Activated naive CD4-positive, alpha-beta T cell treated with anti-CD3 and anti-CD28 coated beads, Interleukin-2, amount 50 U/mL, for 16 hours (primary cell): ENCODE measurements at places on chromosomes 7 and 10.

DNA sequence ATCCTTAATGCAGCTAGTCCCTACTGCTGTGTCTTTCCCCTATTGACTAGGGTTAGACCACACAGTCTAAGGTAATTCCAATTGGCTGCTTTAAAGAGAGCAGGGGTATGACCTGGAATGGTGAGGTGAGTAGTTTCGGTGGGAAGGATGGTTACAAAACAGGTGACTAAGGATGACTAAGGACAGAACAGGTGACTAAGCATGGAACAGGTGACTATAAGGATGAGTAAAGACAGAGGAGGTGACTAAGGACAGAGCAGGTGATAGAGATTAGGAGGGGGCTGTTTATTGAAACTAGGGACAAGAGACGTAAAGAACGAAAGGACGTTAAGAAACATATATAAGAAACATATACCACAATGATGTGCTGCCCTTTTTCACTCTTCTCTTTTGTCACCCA is 145.1 kb upstream of the TMEM106B start:
- DNase-seq = no peak

GRCh38 chr7:28381466-28381865 is 30.9 kb upstream of the CREB5 start:
- DNase-seq = no peak

- no peak for DNase-seq
Observed at GRCh38 chr7:19413443-19413965, 268.3 kb upstream of the FERD3L start.

DNA sequence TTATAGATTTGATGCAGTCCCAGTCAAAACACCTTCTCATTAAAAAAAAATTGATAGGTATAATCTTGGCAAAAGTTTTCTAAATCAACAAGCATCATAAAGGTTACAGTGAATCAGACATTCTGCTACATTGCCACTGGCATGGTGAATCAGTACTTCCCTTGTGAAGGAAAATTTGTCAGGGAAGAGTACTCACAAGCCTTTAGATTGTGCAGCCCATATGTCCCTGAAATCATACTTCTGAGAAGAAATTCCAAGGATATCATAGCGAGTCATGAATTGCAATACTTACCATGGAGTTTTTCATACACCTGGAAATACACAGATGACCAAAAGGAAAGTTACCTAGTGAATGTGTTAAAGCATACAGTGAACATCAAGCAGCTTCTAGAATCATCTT is 17.2 kb downstream of the VSTM2A start:
- DNase-seq = no peak

- no peak for DNase-seq
Observed at GRCh38 chr10:127757033-127757432, 20.0 kb downstream of the FOXI2 start.

DNA sequence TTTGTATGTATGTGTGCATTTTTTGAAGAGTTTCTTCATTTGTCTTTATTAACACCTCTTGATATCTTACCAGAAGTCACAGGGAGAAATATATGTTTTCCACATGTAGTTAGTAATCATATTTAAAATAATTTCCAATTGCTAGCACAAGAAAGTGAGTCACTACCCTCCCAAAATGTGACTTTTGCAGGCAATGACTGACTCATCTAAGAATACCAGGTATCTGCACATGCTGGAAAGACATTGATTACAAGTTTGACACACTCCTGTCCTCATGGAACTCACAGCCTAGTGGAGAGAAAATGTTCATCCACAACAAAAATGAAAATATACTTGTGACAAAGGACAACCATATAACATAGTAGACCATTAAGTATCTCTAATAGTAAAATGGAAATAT is 82.9 kb downstream of the SEMA3D start:
- no peak for DNase-seq

- no peak for DNase-seq
Observed at GRCh38 chr7:54186336-54186735, 355.8 kb upstream of the VSTM2A start.

DNA sequence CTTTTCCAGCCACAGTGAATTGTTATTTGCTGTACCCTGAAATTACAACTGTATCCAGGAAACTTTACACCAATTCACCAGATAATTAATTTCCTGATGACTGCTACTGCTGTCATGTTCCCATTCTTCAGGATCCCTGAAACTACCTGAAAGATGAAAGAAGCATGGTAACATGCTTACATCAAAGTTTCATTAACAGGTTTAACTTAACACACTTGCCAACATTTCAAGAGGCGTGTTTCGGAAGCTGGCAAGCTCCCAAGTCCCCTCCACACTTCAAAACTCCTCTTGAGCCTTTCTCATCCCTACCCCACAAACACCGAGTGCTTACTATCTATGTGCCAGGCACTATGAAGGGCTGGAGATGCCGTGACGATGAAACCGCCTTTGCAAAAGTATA is 88.6 kb downstream of the MPP7 start:
- no peak for DNase-seq

DNA sequence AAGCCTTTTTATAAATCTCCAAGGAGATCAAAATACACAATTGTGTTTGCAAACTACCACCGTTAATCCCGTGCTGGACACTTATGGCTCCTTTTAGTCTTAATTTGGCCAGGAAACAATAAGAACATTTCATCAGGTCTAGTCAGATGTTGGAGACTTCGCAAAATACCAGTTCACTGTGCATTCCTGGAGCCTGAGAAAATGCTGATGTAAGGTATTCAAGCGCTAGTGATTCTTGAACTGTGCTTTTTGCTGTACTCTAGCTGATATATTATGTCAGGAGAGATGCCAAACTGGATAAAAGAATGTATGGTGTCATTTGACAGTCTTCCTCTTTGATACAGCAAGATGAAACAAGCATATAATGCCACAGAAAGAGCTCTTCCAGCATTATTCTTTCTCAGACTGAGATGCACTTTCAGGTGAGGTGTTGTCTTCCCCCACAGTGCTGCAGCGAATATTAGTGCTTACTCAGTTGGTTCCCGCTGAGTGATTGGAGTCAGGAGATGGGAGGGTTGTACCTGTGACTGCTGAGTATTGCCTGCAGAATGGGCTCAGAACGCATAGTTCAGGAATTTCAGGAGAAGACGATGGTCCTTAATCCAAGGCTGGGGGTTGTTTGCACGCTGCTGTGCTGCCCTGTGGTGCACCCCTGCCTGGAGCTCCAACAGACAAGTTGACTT is 59.2 kb downstream of the OGDH start:
- DNase-seq = no peak

- DNase-seq = no peak
Observed at GRCh38 chr7:26515314-26515842, 223.7 kb downstream of the SNX10 start.

GRCh38 chr10:77619964-77620703 is 17.5 kb downstream of the KCNMA1 start:
- DNase-seq = no peak

GRCh38 chr10:72455889-72456595 is 101.3 kb upstream of the DNAJB12 start:
- DNase-seq = no peak

GRCh38 chr7:80661729-80662128 is 23.3 kb downstream of the CD36 start:
- DNase-seq = no peak

GRCh38 chr10:90960355-90960814 is 39.5 kb upstream of the ANKRD1 start:
- DNase-seq = no peak

GRCh38 chr10:7337431-7338171 is 73.2 kb downstream of the SFMBT2 start:
- no peak for DNase-seq

DNA sequence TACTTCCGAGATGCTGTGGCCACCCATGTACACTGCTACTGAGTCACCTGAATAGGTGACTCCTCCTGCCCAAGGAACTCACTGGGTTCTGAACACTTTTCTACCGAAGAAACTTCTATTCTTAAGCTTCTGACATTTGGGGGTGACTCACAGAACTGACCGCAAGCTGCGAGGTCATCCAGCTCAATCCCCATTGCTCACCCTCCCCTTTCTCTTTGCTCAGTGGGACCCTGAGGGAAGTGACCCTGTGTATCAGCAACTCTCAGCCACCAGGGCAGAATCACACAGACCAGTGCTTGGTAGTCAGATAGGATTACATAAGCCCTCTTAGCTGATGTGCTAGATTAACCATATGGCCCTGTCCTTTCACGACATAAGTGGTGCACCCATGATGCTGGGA is 46.3 kb downstream of the INSYN2A start:
- no peak for DNase-seq

DNA sequence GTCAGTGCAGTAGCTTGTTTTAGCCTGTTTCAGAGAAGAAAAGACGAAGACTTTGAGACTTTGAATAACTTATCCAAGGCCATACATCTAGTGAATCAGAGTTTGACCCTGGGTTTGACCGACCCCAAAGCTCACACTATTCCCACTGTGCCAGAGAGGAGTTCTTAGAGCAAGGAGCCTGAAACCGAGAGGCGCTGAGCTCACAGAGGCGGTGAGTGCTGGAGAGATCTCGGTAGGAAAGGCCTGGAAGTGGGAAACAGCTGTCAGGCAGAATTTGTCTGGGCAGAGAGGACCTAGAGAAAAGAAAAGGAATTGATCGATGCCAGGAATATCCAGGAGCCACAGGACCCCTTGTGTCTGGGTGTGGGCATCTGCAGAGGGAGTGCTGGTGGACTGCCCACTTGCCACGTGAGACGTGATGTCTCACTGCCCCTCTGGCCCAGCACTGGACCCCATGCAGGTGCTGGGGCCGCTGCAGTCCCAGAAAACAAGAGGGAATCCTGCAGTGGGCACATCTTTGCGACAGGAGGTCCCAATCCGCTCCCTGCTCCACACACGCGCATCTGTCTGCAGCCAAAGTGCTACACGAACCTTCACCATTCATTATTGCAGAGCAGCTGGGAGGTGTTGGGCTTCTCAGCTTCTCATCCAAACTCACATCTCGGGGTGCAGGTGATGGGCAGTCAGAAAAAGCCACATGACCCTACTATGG is 6.2 kb downstream of the CALML3 start:
- no peak for DNase-seq

GRCh38 chr10:92757066-92757710 is 67.4 kb downstream of the HHEX start:
- DNase-seq = no peak

DNA sequence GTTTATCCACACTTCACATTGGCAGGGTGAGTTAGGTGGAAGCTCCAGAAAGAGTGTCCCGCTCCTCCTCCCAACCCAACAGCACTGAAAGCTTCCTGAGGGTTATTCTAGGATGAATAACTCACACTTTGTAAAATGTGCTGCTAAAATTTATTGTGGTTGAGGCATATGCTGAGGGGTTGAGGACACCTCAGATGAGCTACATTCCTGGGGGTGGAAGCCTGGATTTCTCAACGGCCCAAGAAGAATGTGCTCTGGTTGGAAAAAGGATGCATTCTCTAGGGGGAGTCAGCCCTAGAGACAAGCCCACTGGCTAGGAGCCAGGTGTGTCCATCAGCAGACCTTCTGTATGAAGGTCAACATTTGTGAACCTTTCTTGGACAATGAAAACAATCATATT is 91.5 kb upstream of the PDE1C start:
- no peak for DNase-seq

DNA sequence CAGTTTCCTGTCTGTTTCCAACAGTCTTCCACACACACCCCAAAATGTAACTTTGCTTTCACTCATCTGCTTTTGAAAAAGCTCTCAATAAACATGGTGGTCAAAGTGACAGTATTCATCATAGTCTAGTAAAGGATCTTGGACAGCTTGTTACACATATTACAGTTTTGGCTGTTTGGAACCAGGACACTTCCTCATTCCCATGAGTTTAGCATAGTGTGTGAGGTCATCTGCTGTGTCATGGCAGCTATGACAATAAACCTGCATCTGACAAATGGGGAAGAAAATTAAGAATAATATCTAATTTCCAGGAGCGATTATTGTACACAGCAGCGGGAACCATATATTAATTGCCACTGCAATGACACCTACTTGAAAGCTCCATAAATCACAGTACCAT is 184.3 kb upstream of the SLC26A5 start:
- no peak for DNase-seq

GRCh38 chr7:139362981-139363380 is 3.3 kb downstream of the LUC7L2 start:
- DNase-seq = no peak

DNA sequence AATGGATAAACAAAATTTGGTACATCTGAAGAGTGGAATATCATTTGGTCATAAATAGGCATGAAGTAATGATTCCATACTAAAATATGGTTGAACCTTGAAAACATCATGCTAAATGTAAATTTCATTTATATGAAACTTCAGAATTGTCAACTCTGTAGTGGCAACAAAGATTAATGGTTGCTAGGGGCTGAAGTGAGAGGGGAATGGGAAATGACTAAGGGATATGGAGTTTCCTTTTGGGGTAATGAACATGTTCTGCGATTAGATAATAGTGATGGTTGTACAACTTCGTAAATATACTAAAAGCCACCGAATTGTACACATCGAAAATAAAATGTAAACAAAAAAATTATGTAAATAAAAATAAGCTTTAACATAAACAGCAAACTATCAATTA is 384.1 kb upstream of the STEAP1 start:
- no peak for DNase-seq

DNA sequence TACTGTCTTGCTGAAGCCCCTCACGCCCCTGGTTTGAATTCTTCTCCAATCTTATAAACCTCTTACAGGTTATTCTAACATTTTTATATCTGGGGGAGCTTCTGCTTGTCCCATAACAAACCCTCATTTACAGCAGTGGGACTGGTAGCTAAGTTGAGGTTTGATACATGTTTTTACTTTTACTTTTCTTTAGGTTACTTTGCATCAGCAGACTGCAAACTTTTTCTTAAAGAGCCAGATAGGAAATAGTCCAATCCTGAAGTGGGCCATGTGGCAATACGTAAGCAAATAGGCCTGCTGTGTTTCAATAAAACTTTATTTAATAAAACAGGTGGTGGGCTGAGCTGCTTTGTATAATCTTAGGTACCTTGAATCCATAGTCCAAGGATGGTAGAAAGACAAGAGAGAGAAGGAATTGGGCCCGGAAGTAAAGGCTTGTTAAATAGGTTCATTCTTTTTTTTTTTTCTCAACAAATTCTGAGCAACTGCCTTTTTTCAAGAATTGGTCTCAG is 27.3 kb downstream of the RAB18 start:
- DNase-seq = no peak

- no peak for DNase-seq
Observed at GRCh38 chr10:121113911-121114310, 262.7 kb downstream of the WDR11 start.

DNA sequence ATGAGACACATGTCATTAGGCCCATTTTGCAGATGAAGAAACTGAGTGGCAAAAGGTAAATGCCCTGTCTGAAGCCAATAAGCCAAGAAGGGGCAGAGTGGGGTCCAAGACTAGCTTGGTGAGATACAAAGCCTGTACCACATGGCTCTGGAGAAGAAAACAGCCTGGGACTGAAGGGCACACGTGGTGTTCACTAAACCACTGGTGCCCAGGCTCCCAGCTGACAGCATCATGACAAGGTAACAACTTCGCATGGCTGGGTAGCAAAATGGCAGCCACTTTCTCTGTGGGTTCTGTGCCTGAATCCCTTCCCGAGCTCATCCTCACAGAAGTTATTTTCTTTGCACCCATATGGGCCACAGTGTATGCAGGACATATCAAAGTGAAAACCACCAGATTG is 229.6 kb downstream of the RAB11FIP2 start:
- no peak for DNase-seq

GRCh38 chr10:71801361-71801760 is 28.0 kb upstream of the VSIR start:
- DNase-seq = no peak
